ENCODE measurements at places on chromosomes 16 and 17. TPM values are rescaled to one million over a fixed set of nuclear protein-coding genes. Genes with fewer than 3 reads are reported as not detected.

GRCh38 chr17:58913971-58914769 lies 158.5 kb downstream of the PPM1E start:
- H3K36me3 ChIP-seq: no peaks in the 10 kb centered on the region
- H3K27me3 ChIP-seq: no peaks in the 10 kb centered on the region
- H3K27ac ChIP-seq: no peak overlapping the region
- DNase-seq: peak; percentile 83
- H3K4me3 ChIP-seq: no peak overlapping the region

Gene NT5M
- 5.0 TPM for total RNA-seq

Gene ACSM2A
- total RNA-seq: not detected

Gene SYNGR3
- total RNA-seq: 0.68 TPM

- H3K4me1 ChIP-seq: peaks cover 5% of the 10 kb centered on the region
- DNase-seq: no peak
- H3K36me3 ChIP-seq: peaks cover 22% of the 10 kb centered on the region
- no peak overlapping the region for H3K27ac ChIP-seq
- H3K4me3 ChIP-seq: no peak overlapping the region
These were observed 36.7 kb upstream of the SREBF1 start for GRCh38 chr17:17873450-17873991.

DNA sequence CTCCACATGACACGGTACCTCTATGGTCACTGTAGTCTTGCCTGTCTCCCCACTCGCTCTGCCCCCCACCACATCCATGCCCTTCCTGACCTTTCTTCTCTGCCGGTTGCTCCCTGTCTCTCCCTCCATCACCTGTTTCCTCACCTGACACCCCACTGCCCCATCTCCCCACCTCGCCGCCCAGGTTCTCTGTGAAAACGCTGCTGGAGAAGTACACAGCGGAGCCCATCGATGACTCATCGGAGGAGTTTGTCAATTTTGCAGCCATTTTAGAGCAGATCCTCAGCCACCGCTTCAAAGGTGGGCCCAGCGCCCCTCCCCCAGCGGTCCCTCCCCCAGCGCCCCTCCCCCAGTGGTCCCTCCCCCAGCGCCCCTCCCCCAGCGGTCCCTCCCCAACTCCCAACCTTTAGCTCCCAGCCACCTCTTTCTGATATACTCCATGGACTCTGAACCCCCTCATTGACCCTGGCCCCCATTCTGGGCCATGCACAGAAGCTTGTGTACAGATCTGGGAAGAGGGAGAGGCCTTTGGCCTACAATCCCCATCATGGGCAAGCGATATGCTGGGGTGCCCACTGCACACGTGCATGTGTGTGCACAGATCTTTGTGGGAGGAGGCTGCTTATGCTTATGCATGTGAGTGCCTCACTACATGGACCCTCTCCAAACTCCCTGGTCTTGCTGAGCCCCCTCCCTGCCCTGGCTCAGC lies 4.1 kb downstream of the RUNDC3A start:
- peaks cover 14% of the 10 kb centered on the region for H3K27me3 ChIP-seq
- no peak overlapping the region for H3K4me3 ChIP-seq
- peaks cover 10% of the 10 kb centered on the region for H3K36me3 ChIP-seq
- no peak overlapping the region for H3K27ac ChIP-seq
- DNase-seq: no peak

Gene PRSS36
- 1.0 TPM for total RNA-seq

DNA sequence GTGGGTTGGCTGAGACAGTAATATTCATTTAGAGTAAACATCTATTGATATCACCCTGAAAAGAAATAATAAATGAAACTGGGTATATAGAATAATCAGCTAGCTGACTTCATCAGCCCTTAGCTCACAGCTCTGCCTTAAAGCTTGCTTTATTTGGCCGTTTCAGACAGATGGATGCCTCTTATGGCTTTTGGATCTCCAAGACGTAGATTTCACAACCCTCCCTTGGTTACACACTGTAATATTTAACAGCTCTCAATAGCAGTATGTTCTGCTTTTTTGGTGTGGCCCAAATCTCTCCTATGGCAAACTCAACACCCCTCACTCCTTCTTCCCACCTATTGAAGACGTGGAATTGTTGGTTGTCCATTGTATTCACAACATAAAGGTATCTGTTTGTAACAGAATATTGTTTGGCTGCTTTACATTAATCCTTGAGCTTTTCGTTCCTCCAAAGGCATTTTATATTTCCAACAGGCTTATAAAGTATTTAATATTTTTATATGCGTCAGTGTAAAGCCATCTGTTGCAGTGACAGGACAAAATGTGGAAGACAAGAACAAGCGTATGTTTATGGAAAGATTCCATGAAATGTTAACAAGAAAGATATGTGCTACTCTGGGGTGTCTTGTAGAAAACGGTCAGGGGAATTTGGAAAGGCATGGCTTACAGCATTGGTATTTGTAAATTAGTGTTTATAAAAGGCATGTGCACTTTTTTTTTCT lies 837.0 kb upstream of the RBFOX1 start:
- no peak overlapping the region for H3K4me3 ChIP-seq
- H3K36me3 ChIP-seq: no peaks in the 10 kb centered on the region
- no peak overlapping the region for H3K27ac ChIP-seq
- H3K27me3 ChIP-seq: no peaks in the 10 kb centered on the region

Gene OR1A2
- total RNA-seq: not detected

Gene CCL14
- not detected for total RNA-seq

GRCh38 chr16:86584726-86585721 lies 6.7 kb downstream of the FOXL1 start:
- no peak overlapping the region for H3K4me3 ChIP-seq
- peak overlapping the region; percentile 75 for H3K27ac ChIP-seq
- H3K27me3 ChIP-seq: no peaks in the 10 kb centered on the region

Gene CHST5
- total RNA-seq: not detected

- no peaks in the 10 kb centered on the region for H3K36me3 ChIP-seq
- no peaks in the 10 kb centered on the region for H3K27me3 ChIP-seq
- H3K27ac ChIP-seq: peak overlapping the region; percentile 68
- no peak overlapping the region for H3K4me3 ChIP-seq
- DNase-seq: peak; percentile 97
These were observed 47.8 kb downstream of the BMERB1 start for GRCh38 chr16:15482068-15482747.

DNA sequence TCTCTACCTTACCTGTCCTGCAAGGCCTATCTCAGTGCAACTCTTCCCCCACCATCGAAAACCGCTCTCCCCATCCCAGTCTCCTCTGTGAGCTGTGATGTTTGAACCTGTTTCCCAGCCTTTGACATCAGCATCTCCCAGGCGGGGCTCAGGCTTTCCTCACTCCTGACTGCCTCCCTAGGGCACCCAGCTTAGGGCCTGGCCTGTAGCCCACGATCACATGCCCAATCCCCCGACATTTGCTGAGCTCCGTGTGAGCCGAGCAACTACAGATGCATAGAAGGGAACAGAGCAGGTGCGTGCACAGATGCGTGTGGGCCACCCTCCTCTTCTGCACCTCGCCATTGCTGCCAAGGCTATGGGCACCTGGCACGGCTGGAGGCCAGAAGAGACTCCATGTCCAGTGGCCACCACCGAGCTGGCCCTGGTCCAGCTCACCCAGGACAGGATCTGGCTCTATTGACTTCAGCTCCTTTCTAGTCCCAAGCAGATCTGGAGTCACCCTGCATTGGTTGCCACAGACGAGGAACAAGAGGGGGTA lies 35.5 kb upstream of the CMIP start:
- H3K36me3 ChIP-seq: no peaks in the 10 kb centered on the region
- H3K4me1 ChIP-seq: peaks cover 24% of the 10 kb centered on the region
- no peaks in the 10 kb centered on the region for H3K27me3 ChIP-seq
- no peak overlapping the region for H3K27ac ChIP-seq
- H3K4me3 ChIP-seq: no peak overlapping the region

Gene TLCD2
- total RNA-seq: 2.5 TPM

- H3K27me3 ChIP-seq: no peaks in the 10 kb centered on the region
- DNase-seq: no peak
- H3K27ac ChIP-seq: no peak overlapping the region
- H3K4me3 ChIP-seq: no peak overlapping the region
- H3K36me3 ChIP-seq: peaks cover 81% of the 10 kb centered on the region
These were observed 8.6 kb downstream of the ZNHIT3 start for GRCh38 chr17:36495076-36495578.

- no peak overlapping the region for H3K4me3 ChIP-seq
- no peak overlapping the region for H3K27ac ChIP-seq
- no peaks in the 10 kb centered on the region for H3K36me3 ChIP-seq
These were observed 563.7 kb upstream of the HSBP1 start for GRCh38 chr16:83244057-83244456.

- H3K27me3 ChIP-seq: no peaks in the 10 kb centered on the region
- H3K4me3 ChIP-seq: no peak overlapping the region
- no peaks in the 10 kb centered on the region for H3K4me1 ChIP-seq
- H3K27ac ChIP-seq: no peak overlapping the region
These were observed 90.9 kb upstream of the PLCG2 start for GRCh38 chr16:81688182-81688581.

- H3K36me3 ChIP-seq: no peaks in the 10 kb centered on the region
- H3K4me3 ChIP-seq: no peak overlapping the region
- H3K27ac ChIP-seq: peak overlapping the region; percentile 40
- peaks cover 30% of the 10 kb centered on the region for H3K4me1 ChIP-seq
These were observed 59.3 kb upstream of the MRTFB start for GRCh38 chr16:14011846-14012245.

DNA sequence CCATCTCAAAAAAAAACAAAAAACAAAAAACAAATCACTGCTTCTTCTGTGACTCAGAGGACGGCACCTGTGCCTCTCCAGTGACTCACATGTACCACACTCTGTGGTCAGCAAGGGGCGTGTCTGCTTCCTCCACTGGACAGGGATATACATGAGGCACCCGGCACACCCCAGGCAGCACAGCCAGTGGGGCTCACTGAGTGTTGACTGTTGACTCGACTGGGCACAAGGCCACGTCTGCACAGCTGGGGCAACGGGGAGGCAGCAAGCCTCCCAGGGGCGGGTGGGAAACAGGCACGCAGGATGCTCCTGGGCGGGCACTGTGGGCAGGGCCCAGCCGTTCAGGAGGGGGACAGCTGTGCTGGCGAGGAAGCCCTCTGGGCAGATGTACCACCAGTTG lies 64.1 kb downstream of the TIMM22 start:
- H3K4me3 ChIP-seq: no peak overlapping the region
- no peaks in the 10 kb centered on the region for H3K27me3 ChIP-seq
- H3K27ac ChIP-seq: peak overlapping the region; percentile 49
- H3K4me1 ChIP-seq: peaks cover 8% of the 10 kb centered on the region
- DNase-seq: peak; percentile 99

DNA sequence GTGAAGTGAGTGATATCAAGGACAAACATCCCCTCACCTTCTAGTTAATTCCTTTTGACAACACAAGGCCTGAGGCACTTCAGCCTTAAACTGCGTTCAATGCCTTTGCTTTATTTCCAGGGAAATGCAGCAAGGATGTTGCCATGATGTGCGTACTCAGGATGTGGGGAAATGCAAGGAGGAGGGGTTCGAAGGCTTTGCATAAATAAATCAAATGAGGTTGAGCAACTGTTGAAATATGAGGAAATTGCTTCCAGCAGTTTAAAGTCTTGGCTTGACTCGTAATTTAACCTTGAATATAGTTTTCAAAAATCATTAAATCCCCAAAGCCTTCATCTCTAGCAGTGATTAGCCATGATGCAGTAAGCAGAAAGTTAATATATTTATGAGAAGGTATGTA lies 81.8 kb upstream of the CCL2 start:
- no peak for DNase-seq
- H3K36me3 ChIP-seq: no peaks in the 10 kb centered on the region
- H3K4me3 ChIP-seq: no peak overlapping the region
- H3K27ac ChIP-seq: no peak overlapping the region
- no peaks in the 10 kb centered on the region for H3K4me1 ChIP-seq

Gene CBX2
- total RNA-seq: 3.9 TPM

DNA sequence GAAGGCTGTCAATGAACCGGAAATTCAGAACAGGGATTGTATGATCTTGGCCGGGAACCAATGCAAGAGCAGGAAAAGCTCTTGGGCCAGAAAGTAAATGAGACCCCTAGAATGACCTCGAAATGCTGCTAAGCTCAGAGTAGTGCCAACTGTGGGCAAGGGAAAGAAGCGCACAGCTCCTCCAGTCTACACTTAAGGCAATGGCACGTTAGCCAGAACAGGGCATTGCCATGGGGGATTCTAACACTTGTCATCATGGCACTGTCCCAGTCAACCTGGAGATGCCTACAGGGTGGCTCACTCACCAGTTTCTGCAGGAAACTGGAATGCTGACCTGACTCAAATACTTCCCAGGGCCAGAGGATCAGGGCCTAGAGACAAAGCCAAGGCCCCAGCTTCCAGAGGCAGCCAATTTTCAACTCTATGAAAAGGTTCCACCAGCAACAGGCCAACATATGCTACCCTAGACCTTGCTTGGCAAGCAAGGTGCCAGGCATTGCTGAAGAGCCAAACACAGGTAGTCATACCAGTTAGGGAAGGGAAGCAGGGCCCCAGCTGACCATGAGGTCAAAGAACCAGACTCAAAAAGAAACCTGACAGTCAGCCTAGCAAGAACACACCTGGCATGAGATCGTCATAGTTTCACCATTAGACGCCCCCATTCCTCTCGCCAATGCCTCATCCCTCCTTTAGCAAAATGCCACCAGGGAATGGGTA lies 34.9 kb downstream of the ARHGAP17 start:
- H3K36me3 ChIP-seq: peaks cover 12% of the 10 kb centered on the region
- H3K4me1 ChIP-seq: peaks cover 21% of the 10 kb centered on the region
- no peak overlapping the region for H3K4me3 ChIP-seq
- no peak for DNase-seq
- no peaks in the 10 kb centered on the region for H3K27me3 ChIP-seq

GRCh38 chr17:45225051-45225700 lies 3.5 kb downstream of the FMNL1 start:
- H3K36me3 ChIP-seq: peaks cover 6% of the 10 kb centered on the region
- H3K27me3 ChIP-seq: no peaks in the 10 kb centered on the region
- H3K4me3 ChIP-seq: no peak overlapping the region
- peaks cover 60% of the 10 kb centered on the region for H3K4me1 ChIP-seq
- peak overlapping the region; percentile 91 for H3K27ac ChIP-seq

DNA sequence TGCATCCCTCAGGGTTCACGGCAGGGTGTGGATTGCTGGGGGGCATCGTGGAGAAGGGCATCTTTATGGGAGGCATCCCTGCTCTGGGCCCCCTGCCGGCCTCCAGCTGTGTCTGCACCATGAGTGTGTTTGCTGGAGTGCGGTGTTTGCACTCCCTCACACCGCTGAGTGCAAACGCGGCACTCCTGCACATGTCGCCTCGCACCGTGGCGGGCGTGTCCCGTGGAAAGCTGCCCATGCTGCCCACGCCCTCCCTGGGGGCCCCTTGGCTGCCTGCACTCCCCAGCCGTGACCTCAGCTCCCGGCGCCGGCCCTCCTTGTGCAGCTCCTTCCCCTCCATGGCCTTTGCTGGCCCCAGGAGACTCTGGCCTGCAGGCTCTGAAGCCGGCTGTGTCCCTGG lies 74.6 kb upstream of the ZNF750 start:
- H3K27ac ChIP-seq: no peak overlapping the region
- H3K36me3 ChIP-seq: peaks cover 36% of the 10 kb centered on the region
- H3K4me3 ChIP-seq: no peak overlapping the region
- H3K27me3 ChIP-seq: no peaks in the 10 kb centered on the region

Gene CMTM2
- not detected for total RNA-seq

Gene PLXDC1
- 0.61 TPM for total RNA-seq
